OCI-M1 (cell line): ENCODE measurements at places on chromosomes 7 and 10.

GRCh38 chr10:34655286-34656170, 159.6 kb downstream of the PARD3 start:
- DNase-seq = peak; percentile 83

GRCh38 chr10:116779076-116779687, 36.8 kb upstream of the HSPA12A start:
- no peak for DNase-seq

- DNase-seq = no peak
These were observed 8.5 kb downstream of the TPST1 start for GRCh38 chr7:66213637-66214036.

DNA sequence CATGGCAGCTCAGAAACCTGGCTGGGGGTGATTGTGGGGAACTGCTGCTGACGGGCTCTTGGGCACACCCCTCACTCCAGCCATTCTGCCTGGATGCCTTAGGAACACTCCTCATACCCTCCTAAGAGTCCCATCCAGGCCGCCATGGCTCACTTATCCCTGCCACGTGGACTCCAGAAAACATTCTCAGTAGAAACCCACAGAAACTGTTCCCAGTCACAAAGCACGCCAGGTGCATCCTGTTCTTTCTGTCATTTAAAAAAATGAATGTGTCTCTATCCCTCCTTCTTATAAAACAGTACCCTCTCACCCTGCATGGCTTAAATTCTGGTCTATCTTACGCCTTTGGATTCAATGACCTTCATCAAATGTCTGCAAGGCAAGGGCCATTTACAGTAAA, 177.7 kb downstream of the CUX1 start:
- no peak for DNase-seq

DNA sequence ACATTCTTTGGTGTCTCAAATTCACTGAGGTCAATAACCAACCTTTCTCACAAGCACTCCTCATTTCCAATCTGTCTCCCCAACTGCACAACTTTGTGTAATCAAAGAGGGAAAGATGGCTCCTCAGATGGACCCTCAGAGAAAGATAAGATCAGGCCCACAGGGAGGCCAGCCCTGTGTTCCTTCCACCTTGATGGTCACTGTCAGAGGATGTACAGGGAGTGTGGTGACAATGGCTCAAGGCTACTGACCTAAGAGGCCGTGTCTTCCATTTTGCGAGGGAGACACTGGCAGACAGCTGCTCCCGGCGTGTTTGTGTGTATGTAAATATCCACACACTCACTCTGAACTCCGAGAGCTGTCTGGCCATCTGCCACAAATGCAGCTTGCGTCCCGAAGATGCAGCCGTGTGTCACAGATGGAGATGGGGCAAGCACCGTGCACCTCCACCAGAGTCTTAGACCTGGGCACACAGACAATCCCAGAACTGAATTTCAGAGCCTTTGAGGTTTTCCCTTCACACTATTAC, 712.1 kb upstream of the NRP1 start:
- DNase-seq = no peak

DNA sequence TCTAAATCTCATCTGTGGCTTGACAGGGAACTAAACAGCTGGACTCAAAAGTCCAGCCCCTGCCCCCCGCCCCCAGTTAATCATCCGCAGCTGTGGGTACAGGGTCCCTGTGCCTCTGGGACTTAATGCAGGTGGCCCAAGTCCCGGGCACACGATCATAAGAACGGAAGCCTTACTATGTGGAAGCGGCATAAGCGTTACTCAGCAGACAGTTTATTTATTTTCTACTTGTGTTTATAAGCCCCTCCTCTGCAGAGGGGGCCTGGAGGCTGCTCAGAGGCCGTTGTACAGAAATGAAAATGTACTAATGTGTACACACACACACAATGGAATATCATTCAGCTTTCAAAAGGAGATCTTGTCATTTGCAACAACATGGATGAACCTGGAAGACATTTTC, 158.0 kb upstream of the TNS3 start:
- DNase-seq = no peak

DNA sequence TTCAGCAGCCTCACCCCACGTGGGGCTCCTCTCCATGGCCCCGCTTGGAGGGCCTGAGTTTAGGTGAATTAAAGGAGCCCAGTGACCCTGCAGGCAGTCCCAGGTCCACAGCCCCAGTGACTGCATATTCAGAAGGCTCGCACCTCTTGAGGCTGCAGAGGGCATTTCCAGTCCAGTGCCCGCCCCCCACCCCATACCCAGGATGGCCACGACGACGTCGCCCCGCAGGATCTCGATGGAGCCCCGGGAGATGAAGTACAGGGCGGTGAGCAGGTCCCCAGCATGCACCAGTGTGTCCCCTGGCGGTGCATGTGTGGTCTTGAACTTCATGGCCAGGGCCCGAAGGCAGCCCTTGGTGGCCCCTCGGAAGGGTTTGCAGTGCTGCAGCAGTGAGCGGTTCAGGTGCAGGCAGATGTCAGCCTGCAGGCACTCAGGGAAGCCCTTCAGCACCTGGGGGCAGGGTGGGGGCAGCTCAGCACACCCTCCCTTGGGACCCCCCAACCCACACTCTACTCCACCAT, 28.1 kb downstream of the KCNH2 start:
- no peak for DNase-seq

GRCh38 chr10:50512743-50513416, 110.9 kb downstream of the SGMS1 start:
- DNase-seq = peak; percentile 26

- DNase-seq = no peak
These were observed 5.7 kb downstream of the AQP1 start for GRCh38 chr7:30917216-30917893.

DNA sequence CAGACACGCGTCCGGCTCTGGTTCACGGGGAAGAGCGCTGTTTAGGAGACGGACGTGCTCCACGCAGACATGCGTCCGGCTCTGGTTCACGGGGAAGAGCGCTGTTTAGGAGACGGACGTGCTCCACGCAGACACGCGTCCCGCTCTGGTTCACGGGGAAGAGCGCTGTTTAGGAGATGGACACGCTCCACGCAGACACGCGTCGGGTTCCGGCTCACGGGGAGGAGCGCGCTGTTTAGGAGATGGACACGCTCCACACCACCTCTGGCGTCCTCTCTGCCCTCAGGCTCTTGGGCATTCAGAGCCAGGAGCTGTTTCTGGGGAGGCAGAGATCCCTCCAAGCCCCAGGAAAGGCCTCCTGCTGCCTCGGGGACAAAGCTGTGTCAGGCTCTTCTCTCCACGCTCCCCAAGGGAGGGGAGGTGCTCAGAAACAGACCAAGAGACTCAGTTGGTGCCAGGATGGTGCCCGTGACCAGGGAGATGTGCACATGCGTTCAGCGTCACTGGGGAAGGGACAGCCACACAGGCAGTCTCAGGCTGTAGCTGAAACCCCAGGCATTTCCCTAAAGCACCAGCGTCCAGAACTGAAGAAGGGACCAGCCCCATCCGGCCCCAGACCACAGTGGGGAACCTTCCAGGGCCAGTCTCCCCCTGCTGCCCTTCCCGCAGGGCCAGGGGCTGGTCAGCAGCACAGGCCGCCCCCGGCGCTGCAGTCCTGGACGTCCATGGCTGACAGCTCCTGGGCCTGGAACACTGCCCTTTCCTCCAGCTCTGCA, 175.6 kb downstream of the ELFN1 start:
- no peak for DNase-seq
